ENCODE measurements at places on chromosomes 4 and X. TPM values are rescaled to one million over a fixed set of nuclear protein-coding genes. Genes with fewer than 3 reads are reported as not detected.

The COL25A1 gene
- 10.5 TPM for total RNA-seq

The USP17L11 gene
- total RNA-seq = not detected

DNA sequence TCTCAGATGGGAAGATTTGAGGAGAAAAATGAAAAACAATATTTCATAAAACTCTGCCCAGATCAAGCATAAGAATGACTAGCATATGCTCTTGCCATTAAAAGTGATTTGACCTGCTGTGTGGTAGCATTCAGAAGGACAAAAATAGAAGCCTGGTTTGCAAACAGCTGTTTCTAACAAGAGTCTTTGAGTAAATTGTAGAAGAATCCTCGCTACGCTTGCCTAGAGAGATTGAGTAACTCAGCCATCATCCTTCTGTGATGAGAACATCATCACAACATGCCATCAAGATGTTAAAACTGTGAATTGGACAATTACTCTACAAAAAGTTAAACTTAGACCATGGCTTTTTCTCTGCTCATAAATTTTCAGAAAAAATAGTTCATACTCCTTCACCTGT, 168.9 kb upstream of the PUDP start:
- no peaks in the 10 kb centered on the region for H3K4me1 ChIP-seq
- no peak overlapping the region for H3K27ac ChIP-seq
- no peaks in the 10 kb centered on the region for H3K27me3 ChIP-seq
- DNase-seq = no peak
- H3K4me3 ChIP-seq = no peak overlapping the region
- H3K36me3 ChIP-seq = no peaks in the 10 kb centered on the region

The TMPRSS11B gene
- total RNA-seq = 0.27 TPM

DNA sequence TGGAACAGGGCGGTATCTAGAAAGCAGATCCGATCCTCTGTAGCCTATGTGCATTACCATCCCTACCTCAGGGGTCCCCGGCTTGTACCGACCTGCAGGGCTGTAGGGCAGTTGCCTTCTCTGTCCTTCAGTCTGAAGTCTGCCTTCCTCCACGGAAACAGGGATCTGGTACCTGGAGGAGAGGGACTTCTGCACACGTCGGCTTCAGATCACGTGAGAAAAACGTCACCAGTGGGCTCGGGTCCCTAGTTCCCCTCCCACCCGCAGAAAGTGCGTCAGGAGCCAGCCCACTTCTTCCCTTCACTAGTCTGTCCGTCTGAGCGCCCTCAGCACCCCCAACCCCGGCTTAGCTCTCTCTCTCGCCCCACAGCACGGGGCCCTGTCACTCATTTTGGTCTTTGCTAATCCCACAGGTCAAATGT, at the start of gene TCEAL5:
TSS of gene TCEAL5 (minus strand) at position 170 of the 422 bp plus-strand sequence. CDS start 2,187 bp downstream, outside the sequence.
- H3K4me3 ChIP-seq = no peak within 1 kb of the TSS
- no peak within 1 kb of the TSS for H3K27ac ChIP-seq
- H3K36me3 ChIP-seq = no peaks in the 10 kb centered on the region
- no peak for DNase-seq
- peaks cover 15% of the 10 kb centered on the region for H3K27me3 ChIP-seq

DNA sequence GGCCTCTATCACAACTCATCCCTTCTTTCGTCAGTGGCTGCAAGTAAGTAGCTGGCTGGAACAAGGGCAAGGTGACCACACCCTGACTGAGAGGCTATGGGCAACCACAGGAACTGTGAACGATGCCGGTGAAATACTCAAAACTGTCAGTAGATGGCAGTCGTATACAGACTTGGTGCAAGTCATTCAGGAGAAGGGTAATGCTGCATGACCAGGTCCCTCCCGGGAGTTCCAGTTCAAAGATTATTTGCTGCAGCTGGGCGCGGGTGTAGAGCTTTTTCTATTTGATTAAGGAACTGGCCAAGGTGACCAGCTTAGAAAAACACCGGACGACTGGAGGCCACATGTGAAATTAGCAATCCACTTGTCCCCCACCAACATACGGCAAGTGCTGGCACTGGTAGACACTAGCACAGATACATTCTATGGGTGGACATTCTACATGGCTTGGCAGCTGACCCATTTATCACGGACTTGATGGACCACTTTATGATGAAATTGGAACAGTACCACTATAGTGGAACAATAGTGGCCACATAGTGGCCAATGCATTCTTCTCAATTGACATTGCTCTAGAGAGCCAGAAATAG, 726.6 kb downstream of the TRAM1L1 start:
- no peaks in the 10 kb centered on the region for H3K27me3 ChIP-seq
- DNase-seq = peak; percentile 31
- H3K36me3 ChIP-seq = no peaks in the 10 kb centered on the region
- H3K4me1 ChIP-seq = no peaks in the 10 kb centered on the region

DNA sequence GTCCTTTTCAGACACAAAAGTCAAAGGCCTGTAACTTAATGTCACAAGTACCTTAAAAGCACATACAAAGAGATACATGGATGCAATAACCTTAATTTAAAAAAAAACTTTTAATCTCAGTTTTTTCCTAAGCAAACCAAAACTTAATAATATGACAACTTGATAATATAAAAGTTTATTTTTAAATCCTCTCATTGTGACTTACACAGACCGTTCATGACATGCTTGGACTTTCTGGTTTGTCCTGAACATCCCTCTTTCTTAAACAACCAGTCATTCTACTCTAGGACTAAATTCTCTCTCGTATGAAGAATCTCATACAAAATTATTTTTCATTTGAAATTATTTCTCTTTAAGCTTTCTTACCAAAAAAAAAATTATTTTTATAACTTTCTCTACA, 43.1 kb upstream of the CYP2U1 start:
- H3K4me3 ChIP-seq = no peak overlapping the region
- DNase-seq = no peak

DNA sequence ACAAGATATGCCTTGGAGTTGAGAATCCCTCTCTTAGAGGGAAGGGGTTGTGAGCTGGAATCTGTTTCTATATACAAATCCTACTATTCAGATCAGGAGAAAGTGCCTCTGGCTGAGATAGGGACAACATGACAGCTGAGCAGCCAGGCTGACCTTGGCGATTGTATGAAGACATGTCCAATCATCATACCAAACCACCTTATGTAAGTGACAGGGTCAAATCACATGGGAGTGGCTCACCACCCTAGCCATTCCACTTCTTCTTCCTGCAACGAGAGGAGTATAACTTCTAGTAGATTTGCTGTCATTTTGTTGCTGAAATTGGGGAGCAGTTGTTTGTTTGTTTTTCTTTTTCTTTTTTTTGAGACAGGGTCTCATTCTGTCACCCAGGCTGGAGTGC, 48.3 kb upstream of the TMEM150C start:
- peaks cover 3% of the 10 kb centered on the region for H3K27me3 ChIP-seq
- no peaks in the 10 kb centered on the region for H3K36me3 ChIP-seq
- DNase-seq = no peak
- no peaks in the 10 kb centered on the region for H3K4me1 ChIP-seq

The MAD2L1 gene
- total RNA-seq = 9.0 TPM

The BEX1 gene
- 16.6 TPM for total RNA-seq

The TEX11 gene
- not detected for total RNA-seq

DNA sequence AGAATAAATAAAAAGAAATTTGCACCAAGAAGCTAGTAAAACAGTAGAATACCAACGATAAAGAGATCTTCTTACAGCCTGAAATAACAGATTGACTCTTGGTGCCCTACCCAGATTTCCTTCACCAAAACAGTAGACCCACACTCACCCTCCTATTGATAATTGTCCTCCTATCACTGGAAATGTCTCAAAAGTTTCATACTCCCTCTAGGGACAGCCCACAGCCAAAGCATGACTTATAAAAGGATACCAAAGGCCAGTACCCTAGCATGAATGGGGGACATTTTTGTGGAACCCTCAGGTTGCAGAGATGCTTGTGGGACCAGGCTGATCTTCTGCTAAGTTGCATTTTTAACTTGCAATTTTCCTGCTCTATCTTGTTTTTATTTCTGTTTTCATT, 104.1 kb downstream of the INPP4B start:
- H3K27me3 ChIP-seq = no peaks in the 10 kb centered on the region
- H3K36me3 ChIP-seq = no peaks in the 10 kb centered on the region
- no peak overlapping the region for H3K4me3 ChIP-seq

- H3K4me3 ChIP-seq = no peak overlapping the region
- no peak for DNase-seq
- no peak overlapping the region for H3K27ac ChIP-seq
Observed at GRCh38 chr4:8112672-8113071, 45.9 kb downstream of the ABLIM2 start.

DNA sequence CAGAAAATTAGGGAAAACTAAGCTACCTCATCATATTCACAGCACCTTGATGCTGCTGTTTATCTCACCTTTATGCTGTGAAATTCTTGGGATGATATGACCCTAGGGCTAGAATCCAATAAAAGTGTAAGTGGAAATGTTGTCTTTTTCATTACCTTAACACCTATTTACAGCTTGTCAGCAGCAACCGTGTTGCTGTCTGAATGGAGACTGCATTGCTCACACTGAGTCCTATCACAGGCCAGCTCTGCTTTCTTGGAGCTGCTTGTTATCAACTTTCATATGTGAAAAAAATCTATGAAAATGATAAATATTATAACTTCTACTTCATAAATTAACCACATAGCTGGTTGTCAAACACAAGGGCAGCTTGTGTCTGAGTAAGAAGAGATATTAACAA, 789.5 kb downstream of the TECRL start:
- H3K36me3 ChIP-seq = no peaks in the 10 kb centered on the region
- DNase-seq = no peak
- H3K4me3 ChIP-seq = no peak overlapping the region
- H3K4me1 ChIP-seq = no peaks in the 10 kb centered on the region

GRCh38 chr4:18034099-18034498, 12.5 kb upstream of the LCORL start:
- no peak overlapping the region for H3K4me3 ChIP-seq
- DNase-seq = no peak
- no peaks in the 10 kb centered on the region for H3K27me3 ChIP-seq
- H3K27ac ChIP-seq = no peak overlapping the region
- H3K4me1 ChIP-seq = no peaks in the 10 kb centered on the region

- H3K4me1 ChIP-seq = peaks cover 13% of the 10 kb centered on the region
- peak overlapping the region; percentile 17 for H3K27ac ChIP-seq
- peak overlapping the region; percentile 57 for H3K4me3 ChIP-seq
Observed at GRCh38 chrX:10158279-10159144, 1.7 kb downstream of the CLCN4 start.

GRCh38 chr4:148344352-148344751, 97.9 kb downstream of the NR3C2 start:
- H3K4me1 ChIP-seq = no peaks in the 10 kb centered on the region
- DNase-seq = no peak
- H3K4me3 ChIP-seq = no peak overlapping the region
- H3K27ac ChIP-seq = no peak overlapping the region
- H3K36me3 ChIP-seq = no peaks in the 10 kb centered on the region
- no peaks in the 10 kb centered on the region for H3K27me3 ChIP-seq

DNA sequence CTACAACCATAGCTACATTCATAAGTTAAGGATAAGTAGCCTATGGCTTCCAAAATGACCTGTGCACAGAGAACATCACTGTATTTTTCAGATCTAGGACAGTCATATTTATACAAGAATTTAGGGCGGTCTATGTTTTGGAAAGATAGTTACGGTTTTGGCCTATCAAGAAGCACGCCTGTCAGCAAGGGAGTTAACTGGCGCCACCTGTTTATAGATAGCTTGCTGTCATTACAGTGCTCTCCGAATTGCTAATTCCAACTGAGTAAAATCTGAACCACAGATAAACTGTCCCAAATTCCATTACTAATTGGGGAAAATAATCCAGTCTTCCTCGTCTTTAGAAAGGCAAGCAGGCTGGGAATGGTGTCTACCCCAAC, 646 bp downstream of the ABCB7 start:
- no peak for DNase-seq
- H3K4me1 ChIP-seq = peaks cover 4% of the 10 kb centered on the region
- H3K27me3 ChIP-seq = no peaks in the 10 kb centered on the region
- H3K4me3 ChIP-seq = peak overlapping the region; percentile 81
- no peaks in the 10 kb centered on the region for H3K36me3 ChIP-seq

The EFHC2 gene
- total RNA-seq = not detected

The ZNF718 gene
- total RNA-seq = 6.8 TPM

DNA sequence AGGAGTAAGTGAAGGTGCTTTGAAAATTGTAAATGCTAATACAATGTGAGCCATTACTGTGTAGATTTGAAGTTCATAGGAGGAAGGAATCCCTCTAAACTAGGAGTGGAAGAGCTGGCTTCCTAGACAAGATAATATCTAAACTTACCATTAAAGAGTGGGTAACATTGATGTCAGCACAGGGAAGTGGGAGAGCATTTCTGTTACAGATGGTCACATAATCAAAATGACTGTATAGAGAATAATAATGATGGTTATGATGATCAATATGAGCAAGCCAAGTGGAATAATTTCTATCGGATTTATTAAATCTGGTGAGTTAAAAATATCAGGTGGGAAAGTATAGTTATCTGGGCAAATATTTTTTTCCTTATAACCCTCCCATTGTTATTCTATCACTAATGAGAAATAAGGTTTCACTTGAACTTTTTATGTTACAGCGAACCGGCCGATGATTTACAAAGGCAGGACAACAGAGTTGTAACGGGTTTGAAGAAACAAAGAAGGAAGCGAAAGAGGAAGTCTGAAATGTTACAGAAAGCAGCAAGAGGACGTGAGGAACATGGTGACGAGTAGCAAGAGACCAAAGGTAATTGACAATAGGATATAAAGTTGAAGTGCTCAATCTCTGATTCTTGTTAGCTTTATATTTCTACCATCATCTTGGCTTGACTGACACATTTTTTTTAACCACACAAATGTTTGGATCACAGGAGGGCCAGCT, 43.5 kb downstream of the FMR1NB start:
- no peaks in the 10 kb centered on the region for H3K27me3 ChIP-seq
- DNase-seq = no peak
- no peak overlapping the region for H3K4me3 ChIP-seq

GRCh38 chr4:110046588-110047049, 133.9 kb downstream of the EGF start:
- no peak overlapping the region for H3K4me3 ChIP-seq
- H3K36me3 ChIP-seq = peaks cover 4% of the 10 kb centered on the region
- peak; percentile 64 for DNase-seq
- H3K27ac ChIP-seq = no peak overlapping the region
- peaks cover 5% of the 10 kb centered on the region for H3K4me1 ChIP-seq

The TREX2 gene
- 0.36 TPM for total RNA-seq

- no peaks in the 10 kb centered on the region for H3K4me1 ChIP-seq
- H3K27ac ChIP-seq = no peak overlapping the region
Observed at GRCh38 chr4:86283371-86283770, 76.5 kb downstream of the MAPK10 start.

All from astrocyte (in vitro differentiated cells and primary cell).